ENCODE measurements at places on chromosomes 5 and 9.

GRCh38 chr9:133843751-133844397 is 105.7 kb upstream of the SARDH start:
- no peak for DNase-seq

DNA sequence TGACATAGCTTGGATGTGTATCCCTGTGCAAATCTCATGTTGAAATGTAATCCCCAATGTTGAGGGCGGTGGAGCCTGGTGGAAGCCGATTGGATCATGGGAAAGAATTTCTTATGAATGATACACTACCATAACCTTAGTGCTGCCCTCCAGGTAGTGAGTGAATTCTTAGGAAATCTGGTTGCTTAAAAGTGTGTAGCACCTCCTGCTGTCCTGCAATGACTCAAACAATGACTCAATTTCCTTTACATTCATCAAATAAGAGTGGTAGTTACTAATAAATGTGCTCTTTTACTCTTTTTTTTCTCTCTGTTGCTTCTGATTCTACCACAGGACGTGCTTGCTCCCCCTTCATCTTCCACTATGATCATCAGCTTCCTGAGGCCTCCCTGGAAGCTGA is 1696.0 kb upstream of the CDH9 start:
- no peak for DNase-seq

DNA sequence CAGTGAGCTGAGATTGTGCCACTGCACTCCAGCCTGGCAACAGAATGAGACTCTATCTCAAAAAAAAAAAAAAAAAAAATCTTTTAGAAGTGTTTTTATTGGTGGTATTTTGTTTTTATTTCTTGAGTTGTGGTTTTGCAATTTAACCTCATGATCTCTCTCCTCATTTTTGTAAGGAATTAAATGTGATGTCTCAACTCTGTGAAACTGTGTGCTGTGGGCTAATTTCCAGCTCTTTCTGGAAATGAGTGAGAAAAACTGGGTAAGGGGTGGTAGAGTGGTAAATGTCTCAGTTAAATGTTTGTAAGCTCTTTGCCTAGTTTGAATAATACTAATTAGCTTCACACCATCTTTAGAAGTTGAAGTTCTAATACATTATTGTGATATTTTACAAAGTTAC is 29.0 kb downstream of the ACO1 start:
- DNase-seq, result no peak

DNA sequence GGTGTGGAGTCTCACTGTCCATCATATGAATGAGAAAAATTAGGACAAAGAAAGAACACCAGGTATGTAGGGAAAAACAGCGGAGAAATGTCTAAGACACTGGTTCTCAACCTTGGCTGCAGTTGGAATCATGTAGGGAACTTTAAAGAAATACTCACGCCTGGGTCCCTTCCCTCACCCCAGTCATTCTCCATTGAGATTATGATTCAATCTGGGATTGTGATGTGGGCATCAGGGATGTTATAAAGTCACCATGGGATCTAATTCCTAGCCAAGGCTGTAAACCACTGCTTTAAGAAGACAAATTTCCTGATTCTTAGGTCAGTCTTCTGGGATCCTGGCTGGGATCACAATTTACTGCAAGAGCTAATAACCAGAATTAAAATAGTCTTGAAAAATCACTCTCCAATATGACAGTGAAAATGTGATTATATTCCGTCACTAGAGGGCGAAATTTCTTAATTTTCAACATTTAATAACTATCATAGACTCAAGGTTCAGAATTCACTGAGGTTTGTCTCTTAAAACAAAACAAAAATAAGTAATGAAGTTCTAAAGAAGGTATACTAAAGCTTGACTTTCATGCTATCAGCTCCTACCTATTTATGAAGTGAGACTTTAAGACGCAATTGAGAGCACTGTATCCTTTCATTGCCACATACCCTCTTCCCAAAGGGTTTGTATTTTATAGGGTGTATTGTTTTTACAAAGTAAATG is 60.5 kb downstream of the GLDC start:
- no peak for DNase-seq

DNA sequence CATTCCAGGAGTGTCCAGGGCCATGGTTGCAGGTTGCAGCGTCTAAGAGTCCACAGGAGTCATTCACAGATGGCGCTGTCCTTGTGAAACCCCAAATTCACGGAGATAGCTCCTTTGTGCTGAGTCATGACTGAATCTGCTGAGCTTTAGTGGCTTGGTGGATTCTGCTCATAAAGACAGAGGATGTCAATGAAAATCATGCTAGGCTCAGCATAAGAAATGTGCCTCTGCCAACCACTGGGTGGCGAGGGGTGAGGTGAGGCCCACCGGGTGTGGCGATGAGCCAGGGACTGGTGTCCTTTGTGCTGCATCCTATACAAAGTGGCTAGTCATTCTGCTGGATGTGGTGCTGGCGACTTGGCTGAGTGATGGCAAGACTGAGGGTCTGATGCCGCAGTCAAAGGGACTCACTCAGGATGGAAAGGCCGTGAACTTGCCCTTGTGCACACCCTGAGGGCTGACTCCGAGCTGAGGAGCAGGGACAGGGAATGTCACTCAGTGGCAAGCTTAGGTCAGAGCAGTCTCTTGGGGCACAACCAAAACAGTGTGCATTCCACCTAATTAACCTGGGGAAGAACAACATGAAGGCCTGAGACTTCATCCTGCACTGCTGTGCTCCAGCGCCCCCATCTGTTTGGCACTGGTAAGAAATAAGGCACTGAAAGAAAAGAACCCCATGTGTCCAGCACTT is 71.5 kb downstream of the DAP start:
- DNase-seq, result no peak
